Astrocyte of the spinal cord (primary cell): ENCODE measurements at places on chromosomes 13 and 19.

- DNase-seq, result no peak
Measured at GRCh38 chr13:44902738-44903137, 86.5 kb downstream of the NUFIP1 start.

DNA sequence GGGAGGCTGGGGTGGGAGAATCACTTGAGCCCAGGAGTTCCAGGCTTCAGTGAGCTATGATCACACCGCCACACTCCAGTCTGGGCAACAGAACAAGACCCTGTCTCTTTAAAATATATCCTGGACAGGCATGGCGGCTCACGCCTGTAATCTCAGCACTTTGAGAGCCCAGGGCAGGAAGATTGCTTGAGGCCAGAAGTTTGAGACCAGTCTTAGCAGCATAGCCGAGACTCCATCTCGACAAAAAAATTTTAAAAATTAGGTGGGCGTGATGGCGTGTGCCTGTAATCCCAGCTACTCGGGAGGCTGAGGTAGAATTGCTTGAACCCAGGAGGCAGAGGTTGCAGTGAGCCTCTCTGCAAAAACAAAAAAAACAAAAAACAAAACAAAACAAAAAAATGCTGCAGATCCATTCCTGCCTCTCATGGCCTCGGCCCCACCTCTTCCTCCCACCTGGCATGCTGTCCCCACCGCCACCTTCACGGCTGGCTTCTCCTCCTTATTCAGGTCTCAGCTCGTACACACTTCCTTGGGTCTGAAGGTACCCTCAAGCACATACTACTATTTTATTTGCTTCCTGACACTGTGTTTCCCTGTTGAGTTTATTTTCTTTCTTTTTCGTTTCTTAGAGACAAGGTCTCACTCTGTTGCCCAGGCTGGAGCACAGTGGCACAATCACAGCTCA, 5.3 kb downstream of the RFX1 start:
- DNase-seq, result no peak

- no peak for DNase-seq
Measured at GRCh38 chr13:53569453-53569852, 540.8 kb downstream of the OLFM4 start.

- no peak for DNase-seq
Measured at GRCh38 chr13:99293178-99293577, 14.0 kb downstream of the GPR183 start.

DNA sequence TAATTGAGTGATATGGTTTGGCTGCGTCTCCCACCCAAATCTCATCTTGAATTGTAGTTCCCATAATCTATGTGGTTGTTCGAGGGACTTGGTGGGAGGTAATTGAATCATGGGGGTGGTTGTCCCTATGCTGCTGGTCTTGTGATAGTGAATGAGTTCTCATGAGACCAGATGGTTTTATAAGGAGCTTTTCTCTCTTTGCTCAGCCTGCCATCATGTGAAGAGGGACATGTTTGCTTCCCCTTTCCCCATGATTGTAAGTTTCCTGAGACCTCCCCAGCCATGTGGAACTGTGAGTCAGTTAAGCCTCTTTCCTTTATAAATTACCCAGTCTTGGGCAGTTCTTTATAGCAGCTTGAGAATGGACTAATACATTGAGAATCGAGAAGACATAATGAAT, 480.1 kb downstream of the GPC5 start:
- no peak for DNase-seq

DNA sequence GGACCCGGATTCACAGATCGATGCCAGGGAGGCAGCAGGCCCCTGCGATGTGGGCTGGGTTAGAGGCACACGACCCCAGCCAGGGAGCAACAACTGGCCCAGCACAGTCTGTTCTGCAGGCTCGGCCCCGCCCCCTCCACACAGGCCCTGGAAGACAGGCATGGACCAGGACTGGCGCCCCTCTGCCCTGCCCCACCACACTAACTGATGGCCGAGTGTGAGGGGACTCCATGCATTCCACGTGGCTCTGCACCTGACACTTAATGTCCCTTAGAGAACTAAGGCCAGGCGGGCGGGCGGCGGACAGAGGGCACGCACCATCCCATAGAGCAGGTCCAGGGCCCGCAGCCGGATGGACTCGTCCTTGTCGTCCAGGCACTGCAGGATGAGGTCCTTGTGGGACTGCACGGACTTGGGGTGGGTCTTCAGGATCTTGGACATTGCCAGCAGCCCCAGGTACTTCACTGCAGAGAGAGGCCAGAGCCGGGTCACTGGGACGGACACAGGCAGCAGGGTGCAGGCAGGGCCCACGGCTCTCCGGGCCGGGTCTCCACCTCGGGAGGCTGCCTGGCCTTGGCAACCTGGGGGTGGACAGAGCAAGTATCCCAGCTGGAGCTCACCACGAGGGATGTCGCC, 24.8 kb downstream of the IZUMO4 start:
- no peak for DNase-seq

- peak; percentile 6 for DNase-seq
Measured at GRCh38 chr19:7478173-7478842, 10.5 kb downstream of the PEX11G start.

GRCh38 chr19:50912727-50913716, 1.8 kb upstream of the KLK4 start:
- DNase-seq, result no peak
